ENCODE measurements at places on chromosomes 2 and 18.

DNA sequence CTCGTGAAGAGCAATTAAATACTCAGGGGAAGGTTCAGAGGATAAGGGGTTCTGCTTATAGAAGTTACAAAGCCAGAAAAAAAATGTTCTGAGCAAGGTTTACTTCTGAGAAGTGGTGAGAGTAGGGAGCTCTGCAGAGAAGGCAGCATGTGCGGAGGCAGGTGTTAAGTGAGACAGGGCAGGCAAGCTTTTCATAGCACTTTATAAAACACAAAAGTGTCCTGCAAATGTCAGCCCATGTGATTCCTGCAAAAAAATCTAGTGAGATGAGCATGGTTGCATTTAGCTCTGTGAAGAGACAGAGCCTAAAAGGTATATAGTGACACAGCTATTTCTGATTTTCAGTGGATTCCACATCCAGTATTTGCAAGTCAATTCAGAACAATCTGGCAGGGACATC, 223.8 kb upstream of the SYT4 start:
- no peak for DNase-seq

- DNase-seq = no peak
Measured at GRCh38 chr2:221346411-221346810, 225.7 kb downstream of the EPHA4 start.

DNA sequence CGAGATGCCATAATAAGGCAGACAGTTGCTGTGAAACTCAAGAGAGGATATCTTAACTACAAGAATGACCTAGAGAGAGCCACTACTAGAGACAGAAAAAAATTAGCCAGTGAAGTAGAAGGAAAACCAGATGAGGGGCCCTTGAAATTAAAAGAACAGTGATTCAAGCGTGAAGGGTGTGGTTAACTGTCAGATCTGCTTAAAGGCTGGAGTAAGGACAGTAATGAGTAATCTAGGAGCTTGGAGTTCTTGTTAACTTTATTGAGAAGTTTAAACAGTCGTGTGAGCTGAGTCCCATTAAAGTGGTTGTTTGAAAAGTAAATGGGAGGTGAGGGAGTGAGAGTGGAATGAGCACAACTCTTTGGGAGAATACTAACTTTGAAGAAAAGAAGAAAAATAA, 21.3 kb downstream of the PIGN start:
- DNase-seq = no peak

DNA sequence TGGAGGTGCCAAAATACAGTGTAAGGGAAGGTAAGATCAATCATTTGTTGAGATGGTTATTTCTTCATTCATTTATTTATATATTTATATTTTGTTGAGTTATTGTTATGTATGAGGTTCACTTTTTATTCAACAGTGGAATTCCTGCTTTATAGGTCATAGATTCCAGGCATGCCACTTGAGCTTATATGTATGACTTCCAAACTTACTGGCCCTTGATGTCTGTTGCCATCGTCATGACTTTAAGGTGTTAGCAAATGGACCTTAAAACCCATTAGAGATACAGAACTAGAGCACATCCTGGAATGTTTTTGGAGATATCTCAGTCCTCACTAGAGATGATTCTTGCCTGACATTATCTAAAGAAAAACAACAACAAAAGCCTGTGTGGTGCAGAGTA, 25.9 kb downstream of the CCDC85A start:
- DNase-seq = no peak

- no peak for DNase-seq
Measured at GRCh38 chr2:72953976-72954375, 36.7 kb downstream of the EMX1 start.

DNA sequence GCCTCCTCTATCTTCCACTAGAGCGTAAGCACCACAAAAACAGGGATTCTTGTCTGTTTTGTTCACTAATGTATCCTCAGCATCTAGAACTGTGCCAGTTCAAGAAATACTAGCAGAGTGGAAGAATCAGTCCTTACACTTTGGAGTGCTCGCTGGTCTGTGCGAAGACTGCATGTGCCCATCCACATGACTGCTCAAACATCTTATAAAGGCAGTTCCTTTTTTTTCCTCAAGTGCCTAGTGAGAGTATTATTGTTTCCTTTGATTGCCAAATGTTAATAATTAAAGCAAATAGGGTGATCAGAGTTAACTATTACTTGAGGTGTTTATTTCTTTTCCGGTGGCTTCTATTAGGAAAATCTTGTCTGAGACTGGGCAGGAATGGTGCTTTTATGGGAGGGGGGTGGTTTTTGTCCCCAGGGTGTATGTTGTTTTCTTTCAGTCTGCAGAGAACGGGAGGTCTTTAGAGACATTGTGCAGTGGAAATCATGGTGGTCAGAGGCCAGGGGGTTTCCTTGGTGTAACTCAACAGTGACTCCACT, 45.6 kb upstream of the ITGB6 start:
- DNase-seq = no peak

- no peak for DNase-seq
Measured at GRCh38 chr18:9701609-9702349, 6.3 kb upstream of the RAB31 start.

- DNase-seq = no peak
Measured at GRCh38 chr2:46351098-46351749, 54.0 kb downstream of the EPAS1 start.

DNA sequence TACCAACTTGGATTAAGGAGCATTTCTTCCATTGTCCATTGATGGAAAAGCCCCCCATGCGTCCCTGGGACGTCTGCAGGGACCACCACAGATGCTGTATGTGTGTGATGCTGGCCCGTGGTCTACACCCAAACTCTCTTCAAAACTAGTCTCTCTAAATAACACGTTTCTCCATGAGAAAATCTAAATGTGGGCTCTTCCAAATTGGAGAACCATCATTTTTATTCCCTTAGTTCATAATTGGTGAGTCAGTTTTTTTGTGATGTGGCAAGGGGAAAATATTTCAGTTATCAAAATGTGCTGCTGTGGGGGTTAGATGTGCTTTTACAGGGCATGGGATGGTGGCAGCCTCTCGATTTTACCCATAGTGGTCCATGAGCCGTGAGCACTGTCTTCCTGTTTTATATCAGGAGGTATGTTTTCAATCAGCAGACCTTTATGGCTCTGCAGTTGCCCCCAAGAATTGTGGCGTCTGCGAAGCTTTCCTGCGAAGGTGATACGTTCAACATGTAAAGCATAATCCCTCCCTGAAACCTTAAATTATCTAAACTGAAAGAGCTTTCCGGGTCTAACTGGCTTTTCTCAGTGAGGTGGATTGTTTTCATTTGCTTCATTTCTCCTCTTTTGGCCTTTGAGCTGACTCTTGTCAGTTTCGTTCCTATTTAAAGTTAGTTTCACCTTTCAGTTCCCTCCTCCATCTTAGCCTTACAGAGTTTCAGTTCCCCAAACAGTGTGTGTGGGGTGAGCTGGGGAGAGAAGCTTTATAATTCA, 78.4 kb downstream of the SETBP1 start:
- DNase-seq = no peak

GRCh38 chr2:98470851-98471255, 26.2 kb downstream of the INPP4A start:
- DNase-seq = no peak

DNA sequence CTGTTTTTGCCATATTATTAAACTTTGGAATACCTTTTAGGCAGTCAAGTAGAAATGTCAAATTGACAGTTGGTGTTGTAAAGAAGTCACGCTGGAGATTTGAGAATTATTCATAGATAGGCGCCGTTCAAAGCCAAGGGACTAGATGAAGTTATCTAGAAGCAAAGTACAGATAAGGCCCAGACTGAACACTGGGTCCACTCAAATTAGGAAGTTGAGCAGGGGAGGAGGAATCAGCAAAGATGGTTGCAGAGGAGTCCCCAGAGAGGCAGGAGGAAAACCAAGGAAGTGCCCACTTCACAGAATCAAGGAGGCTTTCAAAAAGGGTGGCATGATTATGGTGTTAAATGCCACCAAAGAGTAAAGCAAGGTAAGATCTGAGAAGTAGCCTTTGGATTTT, 9.6 kb upstream of the ALS2 start:
- no peak for DNase-seq

DNA sequence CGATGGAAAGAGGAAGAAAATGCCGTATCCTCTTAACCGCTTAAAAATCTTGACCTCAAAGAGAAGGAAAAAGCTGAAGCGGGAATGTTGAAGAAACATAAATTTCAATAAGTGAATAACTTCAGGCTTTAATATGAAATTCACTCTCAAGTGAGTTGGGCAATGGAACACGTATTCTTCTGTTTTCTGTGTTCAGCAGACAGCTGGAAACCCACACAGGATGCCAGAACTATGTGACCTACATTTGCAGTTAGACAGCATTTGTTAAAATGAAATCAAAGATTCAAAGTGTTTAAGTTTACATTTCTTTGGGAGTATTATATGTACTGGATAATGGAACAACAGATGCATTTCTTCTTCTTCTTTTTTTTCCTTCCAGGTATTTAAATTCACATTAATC, 80.5 kb upstream of the SPATS2L start:
- no peak for DNase-seq

GRCh38 chr18:32918692-32919250, 145.9 kb upstream of the KLHL14 start:
- no peak for DNase-seq

DNA sequence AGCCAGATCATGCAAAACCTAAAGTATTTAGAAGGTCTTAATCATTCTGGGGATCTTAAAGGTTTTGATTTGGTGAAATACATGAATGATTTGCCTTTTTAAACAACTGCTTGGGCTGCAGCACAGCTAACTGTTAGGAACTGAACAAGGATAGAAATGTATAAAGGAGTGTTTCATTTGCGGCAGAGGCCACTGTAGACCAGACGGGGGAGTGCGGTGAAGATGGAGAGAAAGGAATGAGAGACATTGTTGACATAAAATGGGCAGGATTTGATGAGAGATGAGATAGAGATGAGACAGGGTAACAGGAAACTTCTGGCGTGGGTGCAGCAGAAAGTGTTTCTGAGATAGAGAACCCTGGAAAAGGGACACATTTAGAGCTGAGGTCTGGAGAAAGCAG, 308.1 kb downstream of the TMX3 start:
- no peak for DNase-seq

DNA sequence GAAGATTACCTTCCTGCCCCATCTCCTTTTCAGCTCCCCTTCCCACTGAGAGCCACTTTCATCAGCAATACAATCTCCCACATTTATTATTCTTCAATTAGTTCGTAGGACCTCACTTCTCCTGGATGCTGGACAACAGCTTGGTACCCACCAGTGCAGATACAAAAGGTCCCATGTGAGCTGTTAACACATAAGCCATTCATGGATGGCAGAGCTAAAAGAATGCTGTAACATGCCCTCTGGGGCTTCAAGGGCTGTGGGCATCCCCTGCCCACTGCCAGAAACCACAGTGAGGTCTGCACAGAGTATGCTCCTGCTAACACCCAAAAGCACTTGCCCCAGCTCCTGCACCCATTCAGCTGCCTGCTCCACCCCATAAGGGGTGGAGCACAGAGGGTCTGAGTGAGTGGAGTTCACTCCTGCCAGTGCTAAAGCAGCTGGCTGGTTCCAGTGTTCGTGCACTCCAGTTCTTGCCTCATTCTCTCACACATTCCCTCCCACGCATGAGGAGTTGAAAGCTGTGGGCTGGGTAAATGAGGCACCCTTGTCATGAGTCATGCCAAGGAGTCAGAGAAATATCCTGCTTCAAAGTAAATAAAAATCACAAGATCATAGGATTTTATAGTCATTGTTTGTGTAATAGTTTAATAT, 305.9 kb upstream of the TMEFF2 start:
- DNase-seq = peak; percentile 91

GRCh38 chr18:67710639-67711038, 194.1 kb upstream of the DSEL start:
- DNase-seq = no peak

- DNase-seq = peak; percentile 55
Measured at GRCh38 chr2:40192864-40193669, 258.8 kb downstream of the SLC8A1 start.

- no peak for DNase-seq
Measured at GRCh38 chr2:189020179-189020578, 46.0 kb downstream of the COL3A1 start.

DNA sequence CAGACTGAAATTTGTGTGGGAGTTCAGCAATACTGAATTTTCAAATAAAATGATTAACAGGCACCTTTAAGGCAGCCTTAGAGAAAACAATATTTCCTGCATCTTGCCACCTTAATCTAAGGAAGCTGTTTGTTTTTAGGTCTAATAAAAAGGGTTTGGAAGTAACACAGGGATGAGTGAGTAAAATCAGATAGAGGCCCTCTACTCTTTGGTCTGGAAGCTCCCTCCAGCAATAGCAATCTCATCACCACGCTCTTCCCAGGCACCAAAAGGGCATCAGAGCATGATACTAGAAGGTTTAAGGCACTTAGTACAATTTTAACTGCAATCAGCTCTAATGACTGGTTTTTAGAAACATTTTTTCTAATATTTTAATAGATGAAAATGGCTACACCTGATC, 155.6 kb downstream of the VWC2L start:
- DNase-seq = no peak

DNA sequence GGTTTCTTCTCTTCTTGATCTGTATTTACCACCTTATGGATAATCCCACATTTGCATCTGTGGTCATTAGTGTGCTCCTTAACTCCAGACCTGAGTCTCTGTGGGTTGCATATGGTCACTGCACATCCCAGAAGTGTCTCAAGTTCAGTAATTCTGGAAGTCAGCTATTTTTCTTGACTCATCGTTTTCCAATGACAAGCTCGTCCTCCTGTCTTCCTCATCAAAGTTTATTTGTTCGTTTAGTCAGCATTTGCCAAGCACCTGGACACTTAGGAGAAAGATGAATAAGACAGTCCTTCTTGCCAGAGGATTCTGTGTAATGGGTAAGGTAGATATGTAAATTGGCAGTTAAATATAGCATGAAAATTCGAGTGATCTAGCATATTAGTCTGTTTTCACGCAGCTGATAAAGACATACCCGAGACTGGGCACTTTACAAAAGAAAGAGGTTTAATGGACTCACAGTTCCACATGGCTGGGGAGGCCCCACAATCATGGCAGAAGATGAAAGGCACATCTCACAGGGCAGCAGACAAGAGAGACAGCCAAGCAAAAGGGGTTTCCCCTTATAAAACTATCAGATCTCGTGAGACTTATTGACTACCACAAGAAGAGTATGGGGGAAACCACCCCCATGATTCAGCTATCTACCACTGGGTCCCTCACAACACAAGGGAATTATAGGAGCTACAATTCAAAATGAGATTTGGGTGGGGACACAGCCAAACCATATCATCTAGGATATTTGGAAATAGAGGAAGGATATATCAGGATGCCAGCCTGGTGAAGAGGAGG, 19.4 kb downstream of the FASTKD2 start:
- DNase-seq = no peak

GRCh38 chr2:157321466-157321865, 4.2 kb downstream of the ERMN start:
- DNase-seq = no peak

GRCh38 chr2:12928775-12929401, 212.2 kb downstream of the TRIB2 start:
- no peak for DNase-seq

DNA sequence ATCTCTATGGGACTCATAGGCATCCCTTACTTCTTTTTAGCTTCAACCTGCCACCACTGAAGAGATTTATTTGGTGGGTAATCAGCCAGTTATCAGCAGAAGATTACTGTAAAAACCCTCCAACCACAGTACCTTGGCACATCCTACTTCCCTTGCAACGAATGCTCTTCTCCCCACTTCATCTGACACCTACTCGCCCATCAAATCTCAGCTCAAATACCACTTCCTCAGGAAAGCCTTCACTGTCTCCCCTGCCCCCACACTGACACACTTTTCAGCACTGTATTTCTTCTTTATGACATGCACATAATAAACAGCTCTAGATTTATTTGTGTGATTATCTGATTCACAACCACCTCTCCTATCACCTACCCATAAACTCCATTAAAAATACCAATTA, 3.1 kb downstream of the KDSR start:
- DNase-seq = no peak

All from kidney epithelial cell (primary cell).